ENCODE measurements at places on chromosomes 5 and 9.

GRCh38 chr9:117178596-117179375, 236.1 kb downstream of the ASTN2 start:
- no peak for DNase-seq

DNA sequence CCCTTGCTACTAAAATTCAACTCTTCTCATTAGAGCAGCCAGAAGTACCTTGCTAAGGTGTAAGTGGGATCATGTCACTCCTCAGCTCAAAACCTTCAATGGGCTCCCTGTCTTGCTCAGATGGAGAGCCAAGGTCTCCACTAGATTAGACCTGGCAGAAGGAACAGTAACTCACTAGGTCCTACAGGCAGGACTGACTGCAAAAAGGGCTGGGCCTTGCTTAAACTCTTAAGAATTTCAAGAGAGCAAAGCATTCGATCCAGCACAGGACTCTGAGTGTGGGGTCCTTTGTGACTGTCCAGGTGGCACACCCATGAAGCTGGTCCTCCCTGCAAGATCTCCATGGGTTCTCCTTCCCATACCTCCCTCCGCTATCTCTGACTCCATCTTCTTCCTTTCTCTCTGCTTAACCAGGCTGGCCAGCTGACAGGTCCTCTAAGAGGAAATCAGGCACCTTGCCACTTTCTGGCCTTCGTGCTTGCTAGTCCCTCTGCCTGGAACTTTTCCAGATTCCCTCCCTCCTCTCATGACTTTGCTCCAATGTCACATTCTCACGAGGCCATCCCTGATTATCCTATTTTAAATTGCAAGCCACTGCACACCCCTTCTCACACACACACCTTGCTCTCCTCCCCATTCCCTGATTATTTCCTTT, 70.2 kb downstream of the BASP1 start:
- DNase-seq: no peak

- DNase-seq: no peak
Measured at GRCh38 chr9:112179816-112180215, 4.7 kb upstream of the SUSD1 start.

GRCh38 chr5:147098233-147098790, 136.5 kb upstream of the STK32A start:
- peak; percentile 5 for DNase-seq

GRCh38 chr5:111131356-111131755, 39.2 kb downstream of the WDR36 start:
- DNase-seq: no peak

GRCh38 chr5:133348406-133348805, 263.9 kb downstream of the FSTL4 start:
- DNase-seq: no peak

Measured in germinal center (tissue), 1 donor.